ENCODE measurements at places on chromosomes 5 and 9.

GRCh38 chr9:105855987-105856386 is 161.6 kb downstream of the TMEM38B start:
- DNase-seq, result no peak

- DNase-seq, result no peak
These were observed 154.9 kb downstream of the FGF18 start for GRCh38 chr5:171574376-171574775.

DNA sequence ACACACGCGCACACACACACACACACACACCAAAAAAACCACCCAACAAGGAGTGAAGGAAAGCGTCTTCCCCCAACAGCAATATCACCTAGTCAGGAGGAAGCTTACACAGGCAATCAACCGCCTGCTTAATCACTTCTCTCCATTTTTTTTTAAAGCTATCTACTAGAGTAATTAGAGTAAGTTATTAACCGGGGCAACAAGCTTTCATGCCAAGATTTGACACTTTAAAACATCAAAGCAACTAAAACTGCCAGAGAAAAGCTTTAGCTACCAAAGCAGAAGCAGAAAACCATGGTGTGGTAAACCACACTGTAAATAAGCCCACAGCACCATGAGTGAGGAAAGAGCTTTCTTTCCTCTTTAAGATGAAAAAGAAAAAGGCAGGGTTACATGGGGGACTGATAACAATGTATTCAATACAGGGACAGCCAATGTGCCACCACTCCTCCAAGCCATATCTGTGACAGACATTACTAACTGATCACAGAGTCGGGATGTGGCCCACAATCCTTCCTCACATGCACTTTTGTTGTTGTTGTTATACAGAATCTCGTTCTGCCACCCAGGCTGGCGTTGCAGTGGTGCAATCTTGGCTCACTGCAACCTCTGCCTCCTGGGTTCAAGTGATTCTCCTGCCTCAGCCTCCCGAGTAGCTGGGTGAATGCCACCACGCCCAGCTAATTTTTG is 282.1 kb downstream of the CRB2 start:
- DNase-seq, result no peak

- no peak for DNase-seq
These were observed 47.2 kb upstream of the COX7C start for GRCh38 chr5:86570427-86571083.

- DNase-seq, result no peak
These were observed 128.3 kb upstream of the HAPLN1 start for GRCh38 chr5:83848941-83849340.

DNA sequence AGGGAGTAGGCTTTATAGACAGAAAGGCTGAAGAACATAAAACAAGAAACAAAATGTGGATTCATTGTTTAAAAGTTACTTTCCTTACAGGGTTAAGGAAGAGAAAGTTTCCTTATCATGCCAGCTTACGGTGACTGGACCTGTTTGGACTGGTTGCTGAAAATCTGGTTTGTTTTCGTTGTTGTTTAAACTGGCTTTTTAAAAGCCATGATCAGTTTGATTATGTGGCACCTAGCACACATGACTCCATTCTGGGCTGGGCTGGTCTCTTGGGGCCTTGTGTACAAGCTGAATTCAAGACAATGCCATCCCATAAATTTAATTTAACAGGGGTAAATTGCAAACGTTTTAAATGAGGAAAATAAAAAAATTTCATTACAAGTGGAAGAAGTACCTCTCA is 18.4 kb upstream of the ZNF474 start:
- DNase-seq, result no peak

DNA sequence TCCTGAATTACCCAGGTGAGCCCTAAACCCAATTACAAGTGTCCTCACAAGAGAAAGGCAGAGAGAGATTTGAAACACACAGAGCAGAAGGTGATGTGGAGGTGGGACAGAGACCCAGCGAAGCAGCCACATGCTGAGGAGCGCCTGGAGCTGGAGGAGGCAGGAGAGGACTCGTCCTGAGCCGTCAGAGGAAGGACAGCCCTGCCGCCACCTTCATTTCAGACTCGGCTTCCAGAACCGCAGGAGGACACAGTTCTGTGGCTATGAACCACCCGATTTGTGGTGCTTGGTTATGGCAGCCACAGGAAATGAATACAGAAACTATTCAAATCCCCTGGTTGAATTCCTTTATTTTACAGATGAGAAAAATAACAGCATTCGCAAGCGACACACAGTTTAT is 16.4 kb upstream of the FBP1 start:
- no peak for DNase-seq
